Stimulated activated CD8-positive, alpha-beta memory T cell treated with anti-CD3 and anti-CD28 coated beads, Interleukin-2, amount 100 ng/mL, for 48 hours (primary cell): ENCODE measurements at places on chromosomes 7 and 10.

DNA sequence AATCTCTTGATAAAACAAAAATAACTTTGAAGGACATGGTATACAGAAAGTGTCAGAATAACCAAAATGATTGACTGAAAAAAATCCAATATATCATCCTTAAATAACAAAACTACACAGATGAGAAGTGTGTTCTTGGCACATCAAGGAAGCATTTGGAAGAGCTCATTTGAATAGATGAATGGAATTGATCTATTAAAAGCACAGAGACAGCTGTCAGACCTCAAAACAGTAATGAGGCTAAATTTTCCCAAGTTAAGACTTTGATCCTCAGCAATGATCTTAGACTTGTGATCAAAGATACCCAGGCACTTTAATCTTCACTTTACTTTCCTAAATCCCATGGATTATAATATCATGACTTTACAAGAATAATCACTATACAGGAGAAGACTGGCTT is 395.4 kb upstream of the NFE2L3 start:
- no peak for DNase-seq

GRCh38 chr10:53122281-53122680 is 349.7 kb upstream of the MBL2 start:
- DNase-seq, result no peak

DNA sequence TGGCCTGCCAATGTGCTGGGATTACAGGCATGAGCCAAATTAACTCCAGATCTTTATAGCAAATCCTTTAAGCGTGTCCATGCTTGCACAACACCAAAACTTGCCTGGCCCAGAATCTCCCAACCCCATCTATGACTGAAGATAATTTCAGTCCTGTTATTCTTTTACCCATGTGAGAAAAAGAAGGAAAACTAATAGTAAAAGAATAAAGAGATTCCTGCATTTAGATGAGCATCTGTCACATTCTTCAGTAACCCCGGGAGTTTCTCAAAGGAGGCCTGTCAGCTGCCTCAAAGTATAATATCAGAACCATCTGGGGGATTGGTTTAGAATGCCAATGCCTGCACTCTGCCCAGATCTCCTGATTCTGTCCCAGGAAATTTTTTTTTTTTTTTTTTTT is 158.1 kb upstream of the KMT2E start:
- DNase-seq, result no peak

GRCh38 chr10:11162828-11163599 is 145.3 kb downstream of the CELF2 start:
- DNase-seq, result no peak

DNA sequence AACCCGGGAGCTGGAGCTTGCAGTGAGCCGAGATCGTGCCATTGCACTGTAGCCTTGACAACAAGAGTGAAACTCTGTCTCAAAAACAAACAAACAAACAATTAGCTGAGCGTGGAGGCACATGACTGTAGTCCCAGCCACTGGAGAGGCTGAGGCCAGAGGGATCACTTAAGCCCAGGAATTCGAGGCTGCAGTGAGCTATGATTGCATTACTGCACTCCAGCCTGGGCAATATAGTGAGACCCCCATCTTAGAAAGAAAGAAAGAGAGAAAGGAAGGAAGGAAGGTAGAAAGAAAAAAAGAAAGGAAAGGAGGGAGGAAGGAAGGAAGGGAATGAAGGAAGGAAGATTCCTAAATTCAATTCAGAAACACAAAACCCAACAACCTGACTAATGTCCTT is 141.3 kb upstream of the TNRC18 start:
- DNase-seq, result no peak

GRCh38 chr7:50799873-50800272 is 17.2 kb upstream of the GRB10 start:
- no peak for DNase-seq
